ENCODE measurements at places on chromosomes 6 and 20. TPM values are rescaled to one million over a fixed set of nuclear protein-coding genes. Genes with fewer than 3 reads are reported as not detected.

Gene COL19A1
- total RNA-seq = 0.03 TPM

Gene OTOR
- not detected for total RNA-seq

Gene SLC17A9
- 5.8 TPM for total RNA-seq

Gene PTCHD4
- total RNA-seq = not detected

Gene TPD52L1
- total RNA-seq = not detected

Gene RBBP8NL
- not detected for total RNA-seq

- H3K27ac ChIP-seq = no peak overlapping the region
- no peaks in the 10 kb centered on the region for H3K36me3 ChIP-seq
- H3K4me1 ChIP-seq = no peaks in the 10 kb centered on the region
- H3K27me3 ChIP-seq = no peaks in the 10 kb centered on the region
- H3K4me3 ChIP-seq = no peak overlapping the region
- DNase-seq = no peak
Measured at GRCh38 chr20:22507240-22507961, 77.0 kb downstream of the FOXA2 start.

GRCh38 chr20:44319839-44320422 lies 8.9 kb upstream of the FITM2 start:
- peaks cover 10% of the 10 kb centered on the region for H3K27me3 ChIP-seq
- H3K4me3 ChIP-seq = no peak overlapping the region
- no peaks in the 10 kb centered on the region for H3K4me1 ChIP-seq
- H3K36me3 ChIP-seq = no peaks in the 10 kb centered on the region
- no peak overlapping the region for H3K27ac ChIP-seq
- DNase-seq = no peak

DNA sequence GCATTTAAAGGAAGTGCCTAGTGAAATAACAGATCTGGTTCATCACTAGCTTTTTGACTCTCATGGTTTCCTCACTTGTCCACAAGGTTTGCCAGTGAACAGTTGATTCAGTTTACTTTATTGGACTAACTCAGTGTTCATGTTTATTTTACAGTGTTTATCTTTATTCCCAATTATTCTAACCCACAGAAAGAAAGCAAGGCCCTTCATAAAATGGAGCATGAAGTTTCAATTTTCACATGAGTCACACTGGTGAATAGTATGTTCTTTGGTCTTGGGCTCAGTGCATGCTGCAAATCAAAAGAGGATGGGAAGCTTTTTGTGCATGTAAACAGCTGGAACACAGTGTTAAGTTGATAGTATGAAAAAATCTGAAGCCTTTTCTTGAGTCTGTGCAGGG lies 217.6 kb upstream of the HDDC2 start:
- H3K27me3 ChIP-seq = peaks cover 2% of the 10 kb centered on the region
- H3K27ac ChIP-seq = no peak overlapping the region
- DNase-seq = no peak
- no peaks in the 10 kb centered on the region for H3K36me3 ChIP-seq

GRCh38 chr6:105893741-105894140 lies 192.4 kb upstream of the PRDM1 start:
- no peaks in the 10 kb centered on the region for H3K27me3 ChIP-seq
- H3K36me3 ChIP-seq = peaks cover 14% of the 10 kb centered on the region
- peaks cover 13% of the 10 kb centered on the region for H3K4me1 ChIP-seq
- H3K27ac ChIP-seq = no peak overlapping the region
- H3K4me3 ChIP-seq = no peak overlapping the region
